ENCODE measurements at places on chromosomes 11 and 22.

- no peak for DNase-seq
Measured at GRCh38 chr11:65431451-65432099, 9.0 kb downstream of the NEAT1 start.

DNA sequence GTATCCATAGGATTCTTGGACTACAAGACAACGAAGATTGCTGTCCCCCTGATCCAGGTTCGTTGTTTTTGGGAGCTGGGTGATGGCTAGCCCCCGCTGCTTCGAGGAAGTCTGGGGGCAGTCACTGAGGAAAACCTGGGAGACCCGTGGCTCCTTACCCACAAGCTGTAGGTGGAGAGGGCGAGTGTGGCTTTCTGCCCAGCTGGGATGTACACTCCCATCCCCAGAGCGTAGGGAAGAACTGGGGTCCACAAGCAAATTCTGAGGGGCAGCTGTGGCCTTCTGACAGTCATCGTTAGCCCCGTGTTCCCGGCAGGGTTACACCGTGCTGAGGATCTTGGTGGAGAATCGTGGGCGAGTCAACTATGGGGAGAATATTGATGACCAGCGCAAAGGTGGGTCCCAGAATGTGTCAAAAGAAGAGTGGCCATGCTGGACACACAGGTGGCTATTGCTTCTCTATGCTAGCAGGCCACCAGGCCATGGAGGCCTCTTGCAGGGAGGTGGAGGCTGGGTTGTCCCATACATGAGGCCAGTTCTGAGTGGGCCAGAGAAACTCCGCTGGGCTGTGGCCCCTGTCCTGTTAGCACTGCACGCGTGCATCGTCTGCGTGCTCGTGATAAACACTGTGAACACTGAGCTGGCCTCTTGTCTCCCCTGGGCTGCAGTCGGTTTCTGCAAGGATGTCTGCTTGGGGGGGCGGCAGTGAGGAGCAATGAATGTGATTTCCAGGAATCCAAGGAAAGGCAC lies 39.8 kb downstream of the GLB1L2 start:
- no peak for DNase-seq

DNA sequence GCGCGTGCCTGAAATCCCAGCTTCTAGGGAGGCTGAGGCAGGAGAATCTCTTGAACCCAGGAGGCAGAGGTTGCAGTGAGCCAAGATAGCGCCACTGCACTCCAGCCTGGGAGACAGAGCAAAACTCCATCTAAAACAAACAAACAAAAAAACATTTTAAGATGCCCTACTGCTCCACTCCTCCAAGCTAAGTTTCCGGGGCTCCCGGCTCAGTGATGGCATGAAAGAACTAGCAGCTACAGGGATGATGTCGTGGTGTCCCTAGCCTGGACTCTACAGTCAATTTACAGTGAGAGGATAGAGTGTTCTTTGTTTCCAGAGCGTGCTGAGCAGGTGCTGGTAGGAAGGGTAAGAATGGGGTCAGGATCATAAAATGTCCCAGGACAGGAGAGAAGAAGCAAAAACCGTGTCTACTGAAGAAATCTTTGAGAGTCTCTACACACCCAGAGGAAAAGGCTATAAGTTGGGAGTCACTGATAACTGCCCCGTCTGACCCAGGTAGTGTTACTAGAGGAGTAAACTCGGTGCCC lies 1.2 kb upstream of the ZBTB3 start:
- DNase-seq: no peak

DNA sequence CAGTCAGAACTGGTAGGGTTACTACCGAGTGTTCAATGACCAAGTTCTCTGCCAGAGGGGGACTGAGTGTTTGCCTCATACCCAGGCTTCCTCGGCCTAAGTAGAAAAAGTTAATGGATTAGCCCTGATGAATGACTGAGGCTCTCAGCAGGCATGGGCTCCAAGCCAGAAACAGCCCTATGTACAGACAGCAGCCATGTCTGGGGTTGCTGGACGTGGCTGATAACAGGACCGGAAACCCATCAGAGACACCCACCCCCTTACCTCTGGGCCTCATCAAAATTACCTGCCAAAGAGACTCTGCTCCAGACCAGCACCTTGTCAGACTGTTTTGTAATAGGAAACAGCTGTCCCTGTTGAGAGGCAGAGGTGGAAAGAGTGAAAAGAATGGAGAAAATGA lies 351.4 kb downstream of the ETS1 start:
- DNase-seq: no peak

DNA sequence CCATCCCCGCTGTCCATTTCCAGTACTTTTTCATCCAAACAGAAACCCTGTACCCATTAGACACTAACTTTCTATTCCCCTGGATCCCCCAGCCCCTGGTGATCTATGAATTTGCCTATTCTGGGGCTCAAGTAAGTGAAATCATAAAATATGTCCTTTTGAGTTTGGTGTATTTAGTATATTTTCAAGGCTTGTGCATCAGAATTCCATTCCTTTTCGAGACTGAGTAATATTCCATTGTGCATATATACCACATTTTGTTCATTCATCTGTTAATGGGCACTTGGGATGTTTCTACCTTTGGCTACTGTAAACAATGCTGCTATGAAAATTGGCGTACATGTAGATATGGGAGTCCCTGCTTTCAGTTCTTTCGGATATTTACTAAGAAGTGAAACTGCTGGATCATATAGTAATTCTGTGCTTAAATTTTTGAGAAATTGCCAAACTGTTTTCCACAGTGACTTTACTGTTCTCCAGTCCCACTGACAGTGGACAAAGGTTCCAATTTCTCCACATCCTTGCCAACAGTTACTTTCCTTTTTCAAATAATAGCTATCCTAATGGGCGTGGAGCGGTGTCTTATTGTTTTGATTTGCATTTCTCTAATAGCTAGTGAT lies 16.1 kb downstream of the APLP2 start:
- no peak for DNase-seq

DNA sequence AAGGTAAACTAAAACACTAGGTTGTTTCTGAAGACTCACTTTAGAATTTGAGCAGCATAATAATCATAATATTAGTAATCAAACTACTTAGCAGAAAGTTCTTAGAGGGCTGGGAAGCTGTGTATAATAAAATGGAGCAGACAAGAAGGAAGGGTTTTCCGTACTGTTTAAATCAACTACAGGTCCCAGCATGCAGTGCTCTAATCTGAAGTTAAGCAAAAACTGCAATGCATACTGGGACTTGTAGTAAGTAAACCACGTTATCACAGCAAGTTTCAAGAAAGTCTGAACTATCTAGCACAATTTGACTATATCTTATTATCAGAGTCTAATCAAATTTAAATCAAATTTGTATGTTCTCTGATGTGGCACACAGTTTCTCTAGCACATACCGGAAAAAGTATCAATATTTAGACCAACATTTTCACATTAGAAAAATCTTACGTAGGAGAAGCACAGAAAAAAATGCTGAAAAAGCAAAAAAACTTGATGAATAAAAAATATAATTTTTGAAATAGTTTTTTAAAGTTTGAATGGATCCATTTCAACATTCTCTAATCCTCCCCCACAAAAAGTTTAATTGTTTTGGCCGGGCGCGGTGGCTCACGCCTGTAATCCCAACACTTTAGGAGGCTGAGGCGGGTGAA lies 8.2 kb downstream of the PHF21A start:
- no peak for DNase-seq

- no peak for DNase-seq
Measured at GRCh38 chr22:40727964-40728615, 48.8 kb downstream of the MCHR1 start.

- no peak for DNase-seq
Measured at GRCh38 chr11:130522284-130522961, 74.0 kb downstream of the ADAMTS15 start.

DNA sequence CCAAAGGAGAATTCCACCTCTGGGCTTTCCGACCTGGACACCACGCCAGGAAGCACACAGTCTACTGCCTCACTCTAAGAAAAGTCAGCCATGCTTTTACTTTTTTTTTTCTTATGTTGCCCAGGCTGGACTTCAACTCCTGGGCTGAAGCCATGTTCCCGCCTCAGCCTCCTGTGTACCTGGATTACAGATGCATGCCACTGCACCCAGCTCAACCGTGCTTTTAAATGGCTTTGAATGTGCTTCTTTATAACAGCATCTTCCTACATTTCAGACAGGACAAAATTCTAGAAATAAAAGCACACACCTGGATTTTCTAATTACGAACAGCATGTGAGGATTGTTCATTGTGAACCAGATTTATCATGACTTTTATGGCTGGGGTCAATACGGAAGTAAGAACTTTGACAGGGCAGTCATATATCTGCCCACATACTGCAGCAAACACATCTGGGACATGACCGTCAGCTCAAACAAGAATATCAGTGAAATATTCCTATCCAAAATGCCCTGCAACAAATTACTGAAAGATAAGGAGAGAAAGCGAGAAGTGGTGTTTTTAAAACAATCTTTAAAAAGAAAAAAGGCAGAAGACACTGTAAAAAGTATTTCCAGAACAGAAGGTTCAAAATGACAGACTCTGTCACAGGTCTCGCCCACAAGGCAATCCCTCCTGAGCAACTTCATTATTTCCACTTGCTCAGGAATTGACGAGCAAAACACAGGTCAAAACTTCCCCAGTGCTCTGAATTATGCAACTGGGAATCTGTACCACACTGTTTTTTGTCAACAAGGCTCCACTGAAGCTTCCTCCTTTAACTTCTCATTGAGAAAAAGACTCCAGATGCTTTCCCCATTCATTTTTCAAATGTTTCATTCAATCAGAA lies 42.1 kb downstream of the PACSIN2 start:
- no peak for DNase-seq

DNA sequence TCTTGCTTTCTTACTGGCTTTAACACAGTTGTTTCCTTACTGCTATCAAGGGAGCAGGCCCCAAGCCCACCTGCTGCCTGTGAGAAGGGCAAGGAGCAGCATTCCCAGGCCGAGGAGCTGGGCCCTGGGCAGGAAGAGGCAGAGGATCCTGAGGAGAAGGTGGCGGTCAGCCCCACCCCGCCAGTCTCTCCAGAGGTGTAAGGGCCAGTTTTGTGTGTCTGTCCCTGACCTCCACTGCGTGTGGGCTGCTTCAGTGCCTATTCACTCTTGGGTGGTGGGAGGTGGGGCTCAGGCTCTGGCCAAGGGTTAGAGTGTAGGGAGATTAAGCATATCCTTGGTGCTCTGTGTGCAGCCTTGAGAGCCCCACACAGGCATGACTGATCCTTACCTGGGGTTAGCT lies 55.1 kb downstream of the CEP164 start:
- no peak for DNase-seq

- DNase-seq: no peak
Measured at GRCh38 chr22:31150615-31151014, 9.4 kb upstream of the RNF185 start.

Data from activated naive CD4-positive, alpha-beta T cell treated with anti-CD3 and anti-CD28 coated beads, Interleukin-2, amount 50 U/mL, for 16 hours (primary cell).